ENCODE measurements at places on chromosomes 11 and 22. TPM values are rescaled to one million over a fixed set of nuclear protein-coding genes. Genes with fewer than 3 reads are reported as not detected.

The EXT2 gene
- 62.8 TPM for total RNA-seq

The C11orf87 gene
- not detected for total RNA-seq

The SLC43A1 gene
- 8.1 TPM for total RNA-seq

GRCh38 chr11:71332046-71332445 lies 79.7 kb upstream of the SHANK2 start:
- peak; percentile 61 for DNase-seq

- DNase-seq, result no peak
These were observed 24.7 kb downstream of the KCNE3 start for GRCh38 chr11:74442636-74443035.

GRCh38 chr11:33802194-33802950 lies 28.1 kb upstream of the FBXO3 start:
- DNase-seq, result no peak

GRCh38 chr11:66011239-66011784 lies 496 bp upstream of the CST6 start:
- DNase-seq, result no peak

The ENTHD1 gene
- total RNA-seq, result not detected

The RNF169 gene
- total RNA-seq, result 19.8 TPM

DNA sequence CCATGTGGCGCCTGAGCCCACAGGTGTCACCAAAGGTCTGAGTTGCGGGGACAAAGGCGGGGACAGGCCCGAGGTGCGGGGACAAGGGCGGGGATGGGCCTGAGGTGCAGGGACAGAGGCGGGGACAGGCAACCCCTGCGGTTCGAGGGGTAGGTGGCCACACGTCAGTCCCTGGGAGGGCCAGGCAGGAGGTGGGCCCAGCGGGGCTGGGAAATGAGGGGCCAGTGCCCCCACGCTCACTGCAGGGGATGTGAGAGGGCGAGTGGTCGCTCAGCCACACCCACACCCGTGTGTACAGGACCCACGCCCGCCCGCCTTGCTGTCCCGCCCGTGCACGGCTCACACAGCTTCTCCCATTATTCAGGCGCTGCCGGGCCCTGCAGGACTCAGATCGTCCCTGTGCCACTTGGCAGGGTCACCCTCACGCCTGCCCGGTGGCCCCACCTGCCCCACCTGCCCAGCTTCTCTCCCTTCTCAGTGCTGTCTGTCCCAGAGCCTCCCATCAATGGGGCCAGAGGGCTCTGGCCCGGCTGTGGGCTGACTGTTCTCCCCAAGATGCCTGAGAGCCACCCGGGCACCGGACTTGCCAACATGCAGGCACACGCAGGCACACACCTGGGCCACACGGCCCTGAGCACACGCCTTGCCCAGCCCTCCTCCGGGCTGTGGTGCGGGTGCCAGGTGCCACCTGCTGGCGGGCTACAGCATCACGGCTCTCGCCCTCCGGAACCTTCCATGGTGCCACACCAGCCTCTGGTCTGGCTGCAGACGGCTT lies 14.2 kb upstream of the MUC6 start:
- peak; percentile 86 for DNase-seq

DNA sequence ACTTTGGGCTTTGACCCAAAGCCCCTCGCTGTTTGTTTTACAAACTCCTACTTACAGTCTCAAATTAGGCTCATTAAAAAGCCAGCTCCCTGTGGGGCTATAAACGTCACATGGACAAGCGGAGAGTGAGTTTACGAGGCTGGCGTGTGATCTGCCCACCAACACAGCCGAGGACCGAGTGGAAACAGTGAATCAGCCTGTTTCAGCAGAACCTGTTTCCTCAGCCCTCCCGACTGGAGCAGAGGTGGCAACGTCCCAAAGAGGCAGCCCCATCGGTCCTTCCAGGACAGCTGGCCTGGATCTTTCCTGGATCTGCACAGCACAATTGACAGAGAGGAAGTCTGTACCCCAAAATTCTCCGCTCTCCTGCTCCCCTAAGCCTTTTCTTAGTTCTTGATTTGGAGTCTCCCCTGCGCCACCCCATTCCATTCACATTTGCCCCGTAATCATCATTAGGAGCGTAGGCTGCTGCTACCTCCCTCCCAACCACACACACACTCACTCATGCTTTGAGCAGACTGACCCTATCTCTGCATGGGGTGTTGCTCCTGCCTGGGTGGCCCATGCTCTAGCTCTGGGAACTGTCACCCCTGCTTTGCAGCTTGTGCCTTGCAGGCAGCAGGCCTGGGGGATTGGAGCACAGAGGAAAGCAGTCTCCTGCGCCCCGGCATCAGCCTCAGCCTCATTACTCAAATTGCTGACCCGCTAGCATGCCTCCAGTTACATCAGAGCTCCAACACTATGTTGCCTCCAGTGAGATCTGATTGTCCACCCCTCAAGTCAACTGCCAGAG lies 117.8 kb downstream of the NAT10 start:
- DNase-seq, result peak; percentile 94

GRCh38 chr11:62223095-62223494 lies 14.6 kb downstream of the SCGB2A1 start:
- no peak for DNase-seq

DNA sequence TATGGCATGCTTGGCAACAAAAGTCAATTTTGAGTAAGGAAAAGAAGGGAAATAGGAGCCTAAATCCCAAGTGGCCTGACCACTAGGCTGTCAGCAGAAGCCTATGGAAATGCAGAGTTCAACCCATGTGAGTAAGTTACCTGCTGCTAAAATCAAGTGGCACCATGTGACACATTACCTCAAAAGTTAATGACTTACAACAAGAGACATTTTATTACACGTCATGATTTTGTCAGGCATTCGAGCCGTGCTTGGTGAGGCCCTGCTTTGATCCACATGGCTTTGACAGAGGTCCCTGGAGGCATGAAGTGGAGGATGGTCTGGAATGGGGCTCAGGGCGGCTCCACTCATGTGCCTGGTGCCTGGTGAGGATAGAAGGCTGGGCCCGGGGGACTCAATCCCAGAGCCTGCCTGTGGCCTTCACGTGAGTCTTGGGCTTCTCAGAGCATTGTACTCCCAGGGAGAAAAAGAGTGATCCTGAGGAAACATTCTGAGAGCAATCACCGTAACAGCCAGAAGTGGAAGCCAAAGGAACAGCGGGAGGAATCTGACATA lies 339.1 kb upstream of the B3GAT1 start:
- no peak for DNase-seq

DNA sequence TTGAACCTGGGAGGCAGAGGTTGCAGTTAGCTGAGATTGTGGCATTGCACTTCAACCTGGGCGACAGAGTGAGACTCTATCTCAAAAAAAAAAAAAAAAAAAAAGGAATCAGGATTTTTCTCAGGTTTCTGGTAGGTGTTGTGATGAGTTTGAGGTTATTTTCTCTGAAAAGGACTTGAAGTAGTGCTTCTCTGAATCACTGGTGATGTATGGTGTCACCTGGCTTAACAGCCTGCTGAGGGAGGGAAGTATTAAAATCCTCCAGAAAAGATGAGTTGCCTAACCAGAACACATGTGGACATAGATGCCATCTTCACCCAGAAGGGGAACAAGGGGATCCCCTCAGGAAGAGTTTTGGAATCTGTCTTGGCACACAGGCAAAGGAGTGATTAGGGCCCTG lies 20.1 kb downstream of the SMARCB1 start:
- DNase-seq, result no peak

DNA sequence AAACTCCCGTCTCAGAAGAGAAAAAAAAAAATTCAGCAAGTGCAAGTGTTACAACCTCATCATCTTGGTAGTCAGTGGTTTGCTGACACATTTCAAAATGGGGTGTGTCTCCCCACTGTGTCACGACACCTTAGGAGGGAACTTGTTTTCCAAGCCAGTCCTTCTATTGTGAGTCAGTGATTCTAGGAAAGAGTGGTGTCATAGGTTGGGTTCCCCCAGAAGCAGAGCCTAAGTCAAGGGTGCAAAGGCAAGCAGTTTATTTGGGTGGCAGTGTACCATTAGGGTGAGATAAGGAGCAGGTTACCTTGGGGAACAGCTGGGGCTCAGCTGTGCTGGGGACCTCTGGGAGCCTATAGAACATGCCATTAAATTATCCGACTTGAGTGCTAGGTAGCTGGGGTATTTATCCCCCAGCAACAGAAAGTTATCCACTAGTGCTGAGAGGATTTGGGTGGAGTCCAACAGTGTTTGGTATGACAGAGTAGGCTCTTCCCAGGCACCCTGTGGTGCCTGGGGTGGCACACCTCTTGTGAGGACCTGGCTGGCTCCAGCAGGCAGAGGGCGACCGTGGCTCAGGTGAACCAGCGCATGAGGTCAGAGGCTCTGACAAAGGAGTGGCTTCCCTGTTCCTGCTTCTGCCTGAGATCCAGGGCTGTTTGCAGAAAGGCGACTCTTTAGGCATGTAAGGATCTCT lies 41.7 kb downstream of the KIAA1671 start:
- no peak for DNase-seq

DNA sequence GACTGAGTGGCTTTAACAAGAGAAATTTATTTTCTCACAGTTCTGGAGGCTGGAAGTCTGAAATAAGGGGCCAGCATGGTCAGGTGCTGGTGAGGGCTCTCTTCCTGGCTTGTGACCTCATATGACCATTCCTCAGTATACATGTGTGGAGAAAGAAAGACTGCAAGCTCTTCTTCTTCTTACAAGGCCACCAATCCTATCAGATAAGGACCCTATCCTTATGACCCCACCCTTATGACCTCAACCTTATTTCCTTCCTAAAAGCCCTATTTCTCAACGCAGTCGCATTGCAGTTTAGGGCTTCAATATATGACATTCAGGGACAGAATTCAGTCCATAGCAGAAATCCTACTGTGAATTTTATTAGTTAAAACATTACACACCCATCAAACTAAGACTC lies 124.4 kb upstream of the RAG2 start:
- no peak for DNase-seq

DNA sequence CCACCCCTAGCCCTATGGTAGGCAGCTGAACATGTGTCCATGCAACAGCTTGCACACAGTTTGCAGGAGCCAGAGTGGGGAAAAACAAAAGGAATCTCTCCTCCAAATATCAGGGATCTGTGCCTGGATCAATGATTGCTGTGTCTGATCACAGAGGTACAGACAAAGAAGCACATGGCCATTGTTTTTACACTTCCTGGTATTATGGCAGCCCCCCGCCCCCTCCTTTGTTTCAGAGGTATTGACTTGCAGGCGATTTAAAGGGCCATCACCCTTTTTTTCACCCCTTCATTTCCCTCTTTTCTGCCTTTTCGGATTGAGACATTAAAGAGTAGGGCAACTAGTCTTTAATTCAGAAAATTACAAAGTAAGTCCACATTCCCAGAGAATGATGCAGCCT lies 453.0 kb upstream of the LUZP2 start:
- no peak for DNase-seq

GRCh38 chr11:59417023-59417422 lies 9.2 kb downstream of the OR5A2 start:
- DNase-seq, result no peak

The GAB4 gene
- total RNA-seq, result not detected

DNA sequence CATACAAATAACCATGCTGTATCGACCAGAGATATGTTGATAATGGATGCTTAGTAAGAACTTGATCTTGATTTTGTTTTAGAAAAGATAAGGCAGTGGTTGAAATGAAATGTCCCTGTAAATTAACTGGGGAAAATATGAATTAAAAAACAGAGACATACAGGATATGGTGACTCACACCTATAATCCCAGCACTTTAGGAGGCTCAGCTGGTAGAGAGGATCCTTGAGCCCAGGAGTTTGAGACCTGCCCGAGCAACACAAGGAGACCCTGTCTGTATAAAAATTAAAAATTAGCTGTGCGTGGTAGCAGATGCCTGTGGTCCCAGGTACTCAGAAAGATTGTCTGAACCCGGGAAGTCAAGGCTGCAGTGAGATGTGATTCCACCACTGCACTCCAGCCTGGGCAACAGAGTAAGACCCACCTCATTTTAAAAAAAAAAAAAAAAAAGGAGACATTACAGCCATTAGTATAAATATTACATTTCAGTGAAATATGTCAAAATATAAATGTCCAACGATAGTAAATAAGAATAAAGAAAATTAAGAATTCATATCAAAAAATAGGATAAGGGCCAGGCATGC lies 4.6 kb downstream of the PICALM start:
- no peak for DNase-seq

The IFITM10 gene
- total RNA-seq, result 1.4 TPM

DNA sequence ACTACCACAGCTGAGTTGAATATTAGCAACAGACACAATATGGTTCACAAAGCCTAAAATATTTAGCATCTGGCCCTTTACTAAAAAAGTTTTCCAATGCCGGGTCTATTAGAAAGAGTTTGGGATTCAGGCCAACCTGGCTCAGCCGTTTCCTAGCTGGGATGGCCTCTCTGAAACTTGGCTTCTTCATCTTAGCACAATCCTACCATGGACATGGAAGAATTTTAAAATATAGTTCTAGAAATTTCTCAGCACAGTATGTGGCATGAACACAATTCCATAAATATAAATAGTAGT lies 103.8 kb downstream of the RRAS2 start:
- no peak for DNase-seq

- DNase-seq, result no peak
These were observed 56.5 kb downstream of the POLD3 start for GRCh38 chr11:74648894-74649293.

The KRTAP5-1 gene
- not detected for total RNA-seq

DNA sequence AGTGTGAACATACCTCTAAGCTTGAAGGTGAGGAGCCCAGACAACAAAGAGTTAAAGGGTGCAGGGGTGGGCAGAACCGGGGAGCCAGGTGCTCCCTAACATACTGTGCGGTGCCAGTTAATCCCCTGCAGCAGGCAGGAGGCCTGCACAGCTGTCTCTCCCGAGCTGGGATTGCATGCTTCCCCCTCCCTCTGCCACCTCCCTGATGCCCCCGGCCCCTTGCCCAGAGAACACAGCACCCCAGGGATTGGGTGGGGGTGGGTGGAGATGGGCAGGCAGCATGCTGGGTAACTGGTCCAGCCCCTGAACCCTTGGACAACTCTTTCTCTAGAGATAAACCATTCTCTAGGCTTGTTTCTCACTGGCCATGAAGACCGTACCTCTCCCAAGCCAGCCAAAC lies 67.7 kb upstream of the MYOD1 start:
- no peak for DNase-seq

The TYR gene
- total RNA-seq, result not detected

- no peak for DNase-seq
These were observed 260.0 kb upstream of the CADM1 start for GRCh38 chr11:115764176-115764575.

The VEGFB gene
- total RNA-seq, result 190 TPM

Measured in posterior vena cava (tissue), 2 donors.